NCI-H1930 (cell line): ENCODE measurements at places on chromosomes 7 and 10.

DNA sequence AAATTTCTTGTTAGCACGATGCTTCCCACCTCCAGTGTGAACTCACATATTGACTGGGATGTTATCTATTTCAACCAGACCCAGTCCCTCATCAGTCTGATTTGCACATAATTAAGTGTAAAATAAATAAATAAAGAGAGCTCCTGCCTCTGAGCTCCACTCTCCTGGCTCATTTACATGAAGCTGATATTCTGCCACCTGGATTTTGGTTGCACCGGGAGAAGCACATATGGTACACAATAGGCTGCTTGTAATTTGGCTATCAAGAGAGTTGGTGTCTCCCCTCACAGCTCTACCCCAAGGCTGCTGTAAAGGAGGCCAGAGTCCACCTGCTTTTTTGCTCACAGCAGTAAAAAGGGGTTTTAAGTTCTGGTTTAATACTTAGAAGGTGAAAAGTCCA lies 610.5 kb downstream of the KCNMA1 start:
- no peak for DNase-seq

DNA sequence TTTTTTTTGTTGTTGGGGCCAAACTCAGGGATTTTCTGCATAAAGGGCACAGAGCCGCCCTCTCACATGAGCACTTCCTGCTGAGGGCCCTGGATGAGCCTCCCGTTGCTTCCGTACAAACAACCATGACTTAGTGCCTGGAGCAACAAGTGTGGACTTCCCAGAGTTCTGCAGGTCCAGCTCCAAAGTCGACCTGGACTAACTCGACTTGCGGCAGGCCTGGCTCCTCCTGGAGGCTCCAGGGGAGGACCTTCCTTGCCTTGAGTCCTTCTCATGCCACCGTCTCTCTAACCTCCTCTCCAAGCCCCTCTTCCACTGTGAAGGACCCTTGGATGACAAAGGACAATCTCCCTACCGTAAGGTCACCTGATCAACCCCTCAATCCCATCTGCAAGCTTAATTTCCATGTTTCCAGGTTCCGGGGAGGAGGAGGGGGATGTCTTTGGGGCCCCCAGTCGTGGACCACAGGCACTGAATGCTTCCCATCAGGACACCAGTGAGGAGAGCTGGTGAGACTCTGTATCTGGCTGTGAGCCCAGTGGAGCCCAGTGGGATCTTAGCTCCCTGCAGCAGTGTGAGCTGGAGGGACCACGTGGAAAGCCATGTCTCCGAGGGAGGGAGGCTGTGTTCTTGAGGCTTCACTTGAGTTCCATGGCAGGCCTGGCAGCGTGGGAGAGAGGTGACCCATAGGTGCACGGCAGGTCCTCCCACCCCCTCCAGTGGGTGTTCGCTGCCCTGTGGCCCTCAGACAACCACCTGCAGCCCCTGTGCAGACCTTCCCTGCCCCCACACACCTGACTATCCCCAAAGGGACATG lies 199.5 kb upstream of the PPP2R2D start:
- no peak for DNase-seq

DNA sequence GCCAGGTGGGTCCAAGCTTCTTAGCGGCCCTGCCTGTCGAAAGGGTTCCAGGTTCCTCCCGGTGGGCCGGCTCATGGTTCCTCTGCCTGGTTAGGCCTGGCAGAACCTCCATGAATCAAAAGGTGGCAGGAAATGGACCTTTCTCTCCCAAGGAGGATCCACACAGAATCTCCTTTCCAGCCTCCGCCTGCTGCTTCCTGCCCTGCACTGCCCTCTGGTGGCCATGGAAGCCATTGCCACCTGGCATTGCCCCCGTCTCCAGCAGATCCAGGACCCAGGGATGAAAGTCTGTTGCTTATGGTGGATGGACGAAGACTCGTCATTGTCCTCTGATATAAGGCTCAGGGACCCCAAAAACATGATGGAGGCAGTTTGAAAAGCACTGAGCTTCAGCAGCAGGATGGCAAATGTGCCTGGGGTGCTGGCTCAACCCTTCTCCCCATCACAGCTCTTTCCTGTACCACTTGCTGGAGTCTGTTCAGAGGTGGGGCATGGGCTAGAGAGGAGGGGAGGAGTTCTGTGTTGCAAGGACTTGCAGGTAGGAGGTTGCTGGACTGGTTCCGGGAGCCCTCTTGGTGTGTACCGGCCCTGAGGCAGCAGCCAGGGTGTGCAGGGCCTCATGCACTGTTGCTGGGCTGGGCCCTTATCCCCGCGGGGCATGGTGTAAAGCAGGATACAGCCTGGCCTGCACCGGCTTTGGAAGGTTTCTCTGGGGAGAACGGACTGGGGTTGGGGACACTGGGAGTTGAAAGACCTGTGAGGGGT lies 11.3 kb upstream of the INMT start:
- DNase-seq = peak; percentile 48

DNA sequence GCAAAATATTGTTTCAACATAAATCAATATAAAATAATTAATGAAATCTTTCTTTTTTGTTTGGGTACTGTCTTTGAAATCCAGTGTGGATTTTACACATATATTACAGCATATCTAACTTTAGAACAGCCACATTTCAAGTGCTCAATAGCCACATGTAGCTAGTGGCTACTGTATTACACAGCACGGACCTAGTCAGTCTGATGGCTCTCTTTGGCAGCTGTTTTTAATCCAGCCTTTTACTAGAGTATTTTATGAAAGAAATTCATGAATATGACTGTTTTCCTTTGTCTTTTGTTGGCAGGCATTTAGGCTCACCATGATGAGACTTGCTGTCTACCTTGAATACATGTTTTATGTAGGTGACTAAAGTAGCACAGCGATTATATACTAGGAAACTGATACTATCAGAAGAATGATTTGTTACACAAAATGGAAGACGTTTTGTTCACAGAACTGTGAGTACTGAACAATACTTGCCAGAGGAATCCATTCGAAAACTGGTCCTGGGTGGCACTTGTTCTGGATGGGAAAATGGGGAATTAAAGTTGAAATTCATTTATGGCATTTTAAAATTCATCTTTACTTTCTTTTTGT lies 386.7 kb downstream of the PHTF2 start:
- DNase-seq = no peak

DNA sequence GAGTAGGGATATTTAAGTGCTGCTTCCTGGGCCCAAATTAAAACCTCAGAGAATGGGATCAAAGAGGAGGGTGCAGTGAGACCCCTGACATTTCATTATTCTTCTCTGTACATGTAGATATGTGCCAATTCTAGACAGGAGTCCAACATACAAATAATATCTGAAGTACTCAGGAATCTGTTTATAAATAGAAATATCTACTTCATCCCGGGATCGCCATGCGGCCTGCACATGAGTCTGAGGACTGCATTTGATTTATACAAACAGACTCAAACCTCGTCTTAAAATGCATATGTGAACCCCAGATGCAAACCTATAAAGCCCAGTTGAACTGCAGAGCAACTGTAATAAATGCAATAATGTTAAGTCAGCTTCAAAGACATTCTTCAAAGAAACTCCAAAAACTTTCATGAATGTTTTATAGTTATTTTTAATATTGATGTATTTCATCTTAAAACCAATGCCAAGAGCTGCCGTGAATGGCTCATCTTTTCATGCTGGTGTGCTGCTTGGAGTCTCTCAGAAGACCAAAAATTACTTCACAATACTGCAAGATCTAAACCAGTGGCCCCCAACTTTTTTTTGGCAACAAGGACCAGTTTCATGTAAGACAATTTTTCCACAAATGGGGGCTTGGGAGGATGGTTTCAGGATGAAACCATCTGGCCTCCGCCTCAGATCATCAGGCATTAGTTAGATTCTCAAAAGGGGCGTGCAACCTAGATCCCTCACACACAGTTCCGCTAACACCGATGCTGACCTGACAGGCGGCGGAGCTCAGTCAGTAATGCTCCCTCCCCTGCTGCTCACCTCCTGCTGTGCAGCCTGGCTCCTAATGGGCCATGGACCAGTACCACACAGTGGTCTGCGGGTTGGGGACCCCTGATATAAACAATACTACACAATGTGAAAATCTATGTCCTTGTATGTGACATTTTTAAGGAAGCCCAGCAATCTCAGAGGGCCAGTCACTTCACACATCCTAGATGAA lies 166.9 kb downstream of the PARD3 start:
- no peak for DNase-seq

DNA sequence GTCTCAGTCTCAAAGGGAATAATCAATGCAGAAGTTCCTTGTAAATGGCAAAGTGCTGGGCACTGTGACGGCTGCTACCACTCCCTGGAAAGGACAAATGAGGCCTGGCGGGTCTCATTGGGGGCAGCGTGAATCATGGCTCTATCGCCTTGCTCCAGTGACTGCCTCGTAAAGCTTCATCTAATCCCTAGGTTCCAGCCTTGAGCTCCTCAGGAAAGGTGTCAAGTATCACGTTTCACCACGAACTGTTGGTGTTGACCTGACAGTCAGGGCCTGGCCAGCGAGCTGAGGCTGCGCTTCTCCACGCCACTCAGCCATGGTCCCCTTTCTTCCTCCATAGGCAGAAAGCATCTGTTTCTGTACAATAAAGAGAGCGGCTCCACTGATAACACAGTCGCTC lies 126.7 kb upstream of the ZNF32 start:
- no peak for DNase-seq

- DNase-seq = no peak
Observed at GRCh38 chr7:71626206-71626605, 494.3 kb downstream of the GALNT17 start.
